ENCODE measurements at places on chromosomes 2 and 18.

DNA sequence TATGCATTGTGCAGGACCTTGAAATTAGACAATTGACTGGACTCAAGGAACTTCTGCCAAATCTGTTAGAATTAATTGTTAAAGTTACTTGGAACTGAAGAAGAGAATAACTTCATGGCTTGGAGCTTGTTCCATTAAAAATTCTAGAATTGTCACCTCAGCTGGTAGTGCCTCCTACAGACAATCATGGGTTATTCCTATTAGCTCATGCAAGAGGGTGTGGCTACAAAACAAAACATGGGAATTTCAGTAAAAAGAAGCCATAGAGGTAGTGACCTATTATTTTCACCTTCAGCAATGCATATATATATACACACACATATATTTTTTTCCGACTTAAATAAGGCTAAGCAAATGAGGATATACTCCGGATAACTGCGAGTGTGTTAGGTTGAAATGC, 181.9 kb upstream of the DTNA start:
- no peak for DNase-seq

DNA sequence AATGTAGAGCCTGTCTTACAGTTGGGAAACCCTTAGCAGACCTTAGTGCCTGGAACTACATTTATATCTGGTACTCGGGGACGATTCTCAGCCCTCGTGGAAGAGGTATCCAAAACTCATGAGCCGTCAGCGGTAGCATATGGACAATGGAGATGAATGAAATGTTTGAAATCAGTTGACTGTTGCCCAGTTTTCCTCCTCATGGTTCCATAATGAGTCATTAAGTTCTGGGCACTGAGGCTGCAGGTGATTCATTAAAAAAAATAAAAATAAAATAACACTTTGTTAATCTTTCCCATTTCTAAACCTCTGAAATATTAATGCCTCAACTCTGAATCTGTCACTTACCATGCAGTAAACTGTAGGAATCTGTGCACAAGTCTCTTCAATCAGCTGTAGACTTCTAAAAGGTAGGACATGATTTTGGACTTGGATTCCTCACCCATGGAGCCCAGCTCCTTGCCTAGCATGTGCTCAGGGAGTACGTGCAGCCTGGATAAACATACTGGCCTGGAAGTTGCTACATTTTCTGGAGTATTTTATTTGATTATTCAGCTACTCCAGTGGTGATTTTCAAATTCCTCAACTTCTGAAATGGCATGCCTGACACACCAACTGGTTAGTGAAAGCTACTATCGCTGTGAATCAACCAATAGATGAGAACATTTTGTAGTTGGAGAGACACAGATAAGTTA, 979.2 kb downstream of the CNTNAP5 start:
- DNase-seq: no peak

- peak; percentile 98 for DNase-seq
Measured at GRCh38 chr18:6929370-6930102, 188.1 kb downstream of the LAMA1 start.

- no peak for DNase-seq
Measured at GRCh38 chr2:38375696-38376345, 1.3 kb downstream of the ATL2 start.

GRCh38 chr2:226076529-226076928, 677.0 kb downstream of the NYAP2 start:
- no peak for DNase-seq

Measured in Caco-2 (cell line).